ENCODE measurements at places on chromosomes 13 and 19. TPM values are rescaled to one million over a fixed set of nuclear protein-coding genes. Genes with fewer than 3 reads are reported as not detected.

GRCh38 chr13:111370570-111371535, 50.4 kb downstream of the TEX29 start:
- no peak for DNase-seq

- no peak for DNase-seq
Measured at GRCh38 chr19:7864690-7865074, 9.5 kb downstream of the PRR36 start.

- no peak for DNase-seq
Measured at GRCh38 chr13:39516096-39516495, 86.9 kb downstream of the LHFPL6 start.

GRCh38 chr19:38466050-38466449, 32.6 kb downstream of the RYR1 start:
- DNase-seq = no peak

DNA sequence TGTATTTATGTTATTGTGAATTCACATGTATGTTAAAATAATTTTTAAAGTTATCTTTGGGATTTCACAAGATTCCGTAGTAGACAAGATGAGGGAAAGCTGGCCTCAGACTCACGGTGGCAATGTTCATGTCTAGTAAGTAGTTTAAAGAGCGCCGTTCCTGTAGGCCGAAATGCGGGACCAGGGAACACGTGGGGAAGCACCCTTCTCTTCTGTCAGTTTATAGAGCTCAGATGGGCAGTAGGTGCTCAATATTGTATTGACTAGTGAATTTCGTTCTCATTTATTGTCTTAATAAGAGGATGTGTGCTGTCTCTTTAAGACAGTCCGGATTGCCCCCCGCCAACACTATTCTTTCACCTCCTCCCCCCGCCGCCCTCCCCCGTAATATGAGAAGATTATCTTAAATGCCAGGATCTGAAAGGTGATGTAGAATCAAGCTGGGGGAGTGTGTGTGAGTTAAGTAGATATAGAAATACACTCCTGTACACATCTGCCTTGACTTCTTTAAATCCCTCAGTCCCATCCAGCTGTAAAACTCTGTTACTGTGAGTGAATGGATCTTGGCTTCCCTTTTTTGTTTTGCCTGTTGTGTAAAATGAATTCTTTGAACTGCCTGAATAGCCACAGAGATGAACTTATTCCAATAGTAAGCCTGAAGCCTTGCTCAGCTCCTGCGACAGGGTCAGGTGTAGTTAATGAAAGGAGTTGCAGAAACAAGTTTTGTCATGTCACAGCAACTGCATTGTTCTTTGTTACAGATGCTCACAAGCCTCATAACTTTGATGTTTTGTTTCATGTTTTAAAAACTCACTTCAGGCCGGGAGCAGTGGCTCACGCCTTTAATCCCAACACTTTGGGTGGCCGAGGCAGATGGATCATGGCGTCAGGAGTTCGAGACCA, 1.3 kb downstream of the LAMP1 start:
- DNase-seq = no peak

VN1R4 gene
- total RNA-seq = not detected

Measured in Right ventricle myocardium superior (tissue), 1 donor.